Memory B cell (primary cell): ENCODE measurements at places on chromosomes 6 and 20.

DNA sequence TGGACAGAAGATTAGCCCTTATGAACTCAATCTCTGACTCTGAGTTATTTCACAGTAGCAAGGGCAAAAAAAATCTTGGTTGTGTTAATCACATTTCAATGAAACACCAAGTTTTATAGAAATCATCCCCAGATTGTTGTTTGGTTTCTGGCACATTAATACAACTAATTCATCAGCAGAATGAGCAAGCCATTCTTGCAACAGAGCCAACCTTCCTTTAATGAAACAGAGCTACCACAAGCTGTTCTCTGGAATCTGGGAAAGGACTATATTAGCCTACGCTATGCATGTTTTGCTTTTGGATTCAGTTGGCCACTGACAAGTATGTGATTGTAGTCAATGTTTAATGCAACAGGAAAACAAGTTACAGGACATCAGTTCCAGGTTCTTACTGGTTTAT, 13.8 kb upstream of the POPDC3 start:
- no peak overlapping the region for H3K4me3 ChIP-seq
- no peak for DNase-seq
- no peaks in the 10 kb centered on the region for H3K4me1 ChIP-seq
- no peaks in the 10 kb centered on the region for H3K36me3 ChIP-seq
- peaks cover 11% of the 10 kb centered on the region for H3K27me3 ChIP-seq

- peaks cover 12% of the 10 kb centered on the region for H3K4me1 ChIP-seq
- no peaks in the 10 kb centered on the region for H3K36me3 ChIP-seq
- peak overlapping the region; percentile 66 for H3K4me3 ChIP-seq
- H3K27me3 ChIP-seq: peaks cover 22% of the 10 kb centered on the region
Measured at GRCh38 chr6:56851074-56851473, 103.8 kb upstream of the BEND6 start.

DNA sequence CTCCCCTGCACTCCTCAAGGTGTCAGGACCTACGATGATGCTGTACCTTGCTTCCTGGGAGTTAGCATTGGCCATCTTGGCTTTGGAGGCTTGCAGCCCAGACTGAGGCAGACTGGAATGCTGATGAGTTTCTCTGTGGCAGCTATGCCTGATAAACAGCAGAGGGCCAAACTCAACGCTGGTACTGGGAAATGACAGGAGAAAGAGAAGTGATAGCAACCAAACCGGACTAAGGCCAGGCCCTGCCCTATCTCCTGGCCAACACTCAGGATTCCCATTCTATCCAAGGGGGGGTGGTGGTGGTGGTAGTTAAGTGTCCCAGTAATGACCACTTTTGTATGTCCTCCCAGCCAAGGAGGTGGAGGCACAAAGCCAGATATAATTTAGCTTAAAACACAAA, 90.0 kb upstream of the DTNBP1 start:
- peaks cover 2% of the 10 kb centered on the region for H3K4me1 ChIP-seq
- H3K4me3 ChIP-seq: no peak overlapping the region
- H3K27me3 ChIP-seq: peaks cover 2% of the 10 kb centered on the region
- DNase-seq: no peak
- H3K27ac ChIP-seq: no peak overlapping the region
- H3K36me3 ChIP-seq: no peaks in the 10 kb centered on the region

DNA sequence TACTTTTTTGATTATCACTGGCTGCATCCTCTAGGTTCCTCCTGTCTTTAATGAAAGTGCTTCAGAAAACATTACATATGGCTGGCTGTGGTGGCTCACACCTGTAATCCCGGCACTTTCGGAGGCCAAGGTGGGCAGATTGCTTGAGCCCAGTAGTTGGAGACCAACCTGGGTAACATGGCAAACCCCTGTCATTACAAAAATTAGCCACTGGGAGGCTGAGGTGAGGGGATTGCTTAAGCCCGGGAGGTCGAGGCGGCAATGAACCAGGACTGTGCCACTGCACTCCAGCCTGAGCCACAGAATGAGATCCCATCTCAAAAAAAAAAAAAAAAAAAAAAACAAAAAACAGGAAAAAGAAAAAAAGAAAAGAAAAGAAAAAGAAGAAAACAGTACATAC, 35.3 kb downstream of the BEND3 start:
- no peak overlapping the region for H3K4me3 ChIP-seq
- DNase-seq: no peak
- no peak overlapping the region for H3K27ac ChIP-seq
- H3K27me3 ChIP-seq: no peaks in the 10 kb centered on the region
- H3K4me1 ChIP-seq: no peaks in the 10 kb centered on the region

- no peaks in the 10 kb centered on the region for H3K36me3 ChIP-seq
- H3K4me1 ChIP-seq: no peaks in the 10 kb centered on the region
- no peaks in the 10 kb centered on the region for H3K27me3 ChIP-seq
- H3K27ac ChIP-seq: no peak overlapping the region
Measured at GRCh38 chr20:6780433-6781190, 13.1 kb downstream of the BMP2 start.

DNA sequence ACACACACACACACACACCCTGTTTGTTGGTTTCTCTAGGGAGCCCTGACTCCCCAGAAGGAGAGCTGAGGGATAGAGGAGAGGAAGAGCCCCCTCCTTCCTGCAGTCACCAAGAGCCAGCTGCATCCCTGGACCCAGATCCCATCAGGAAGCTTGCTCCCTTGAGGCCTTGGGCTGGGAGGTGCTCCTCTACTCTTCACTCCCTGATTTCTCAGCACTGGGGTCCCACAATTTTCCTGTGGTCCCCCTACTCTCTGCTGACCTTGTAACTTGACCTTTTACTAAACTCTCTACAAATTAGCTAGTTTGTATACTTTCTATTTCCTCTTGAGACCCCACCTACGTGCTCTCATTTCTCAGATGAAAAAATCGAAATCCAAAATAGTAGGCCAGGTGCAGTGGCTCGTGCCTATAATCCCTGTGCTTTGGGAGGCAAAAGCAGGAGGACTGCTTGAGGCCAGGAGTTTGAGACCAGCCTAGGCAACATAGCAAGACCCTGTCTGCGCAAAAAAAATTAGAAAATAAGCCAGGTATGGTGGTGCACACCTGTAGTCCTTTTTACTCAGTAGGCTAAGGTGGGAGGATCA, 5.0 kb upstream of the OCSTAMP start:
- peaks cover 22% of the 10 kb centered on the region for H3K4me1 ChIP-seq
- H3K27ac ChIP-seq: no peak overlapping the region
- H3K36me3 ChIP-seq: no peaks in the 10 kb centered on the region
- H3K4me3 ChIP-seq: no peak overlapping the region
